T-helper 9 cell (primary cell): ENCODE measurements at places on chromosomes 2 and 18.

DNA sequence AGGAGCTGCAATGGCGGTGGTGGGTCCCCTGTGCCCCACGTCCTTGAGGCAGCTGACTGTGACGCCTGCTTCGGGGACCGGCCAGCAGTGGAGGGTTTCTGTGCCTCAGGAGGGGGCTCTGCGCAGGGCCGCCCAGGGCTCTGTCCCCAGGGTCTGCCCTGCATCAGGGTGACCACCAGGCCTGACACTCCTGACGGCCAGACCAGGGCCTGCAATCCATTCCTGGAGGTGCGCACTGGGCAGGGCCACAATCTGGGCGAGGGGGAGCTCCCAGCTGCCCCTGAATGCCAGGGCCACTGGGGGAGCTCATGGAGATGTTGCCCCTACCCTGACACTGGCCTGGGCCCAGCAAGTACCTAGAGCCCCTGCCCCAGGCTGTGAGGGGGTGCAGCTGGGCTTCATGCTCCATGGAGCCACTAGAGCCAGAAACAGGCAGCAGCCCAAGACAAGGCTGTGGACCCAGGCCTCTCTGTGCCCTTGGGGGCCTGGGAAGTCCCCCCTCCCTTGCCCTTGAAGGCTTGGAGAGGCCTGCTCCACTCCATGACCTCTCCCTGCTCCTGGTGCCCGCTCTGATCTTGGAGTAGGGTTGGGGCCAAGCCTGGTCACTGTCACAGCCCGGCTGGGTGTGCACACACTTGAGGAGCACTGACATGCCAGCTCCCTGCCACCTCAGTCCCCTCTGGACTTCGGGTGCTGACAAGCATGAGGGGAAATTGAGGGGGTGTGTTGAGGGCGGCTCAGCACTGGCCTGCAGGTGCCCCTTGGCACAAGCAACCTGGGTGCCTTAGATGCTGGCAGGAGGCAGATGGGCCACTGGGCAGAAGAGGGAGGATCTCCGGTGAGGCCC lies 55.9 kb downstream of the LDAH start:
- no peak for DNase-seq

DNA sequence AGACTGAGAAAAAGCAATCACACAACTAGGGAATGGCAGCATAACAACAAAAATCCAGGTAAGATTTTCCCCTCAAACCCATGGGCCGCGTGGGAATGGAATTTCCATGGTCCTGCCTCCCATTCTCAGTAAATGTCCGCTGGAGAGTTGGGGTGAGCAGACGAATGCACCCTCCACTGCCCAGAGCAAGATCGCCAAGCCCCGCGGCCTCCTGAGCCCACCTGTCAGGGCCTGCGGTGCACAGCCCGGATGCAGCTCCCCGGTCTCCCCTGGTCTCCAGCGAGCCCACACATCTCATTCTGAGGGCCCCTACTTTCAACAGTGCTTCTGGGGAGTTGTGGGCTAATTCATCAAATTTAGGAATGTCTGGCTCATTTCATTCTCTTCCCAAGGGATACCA lies 327.4 kb upstream of the HS6ST1 start:
- DNase-seq: no peak

- no peak for DNase-seq
Observed at GRCh38 chr2:130302164-130302886, 40.4 kb upstream of the IMP4 start.

DNA sequence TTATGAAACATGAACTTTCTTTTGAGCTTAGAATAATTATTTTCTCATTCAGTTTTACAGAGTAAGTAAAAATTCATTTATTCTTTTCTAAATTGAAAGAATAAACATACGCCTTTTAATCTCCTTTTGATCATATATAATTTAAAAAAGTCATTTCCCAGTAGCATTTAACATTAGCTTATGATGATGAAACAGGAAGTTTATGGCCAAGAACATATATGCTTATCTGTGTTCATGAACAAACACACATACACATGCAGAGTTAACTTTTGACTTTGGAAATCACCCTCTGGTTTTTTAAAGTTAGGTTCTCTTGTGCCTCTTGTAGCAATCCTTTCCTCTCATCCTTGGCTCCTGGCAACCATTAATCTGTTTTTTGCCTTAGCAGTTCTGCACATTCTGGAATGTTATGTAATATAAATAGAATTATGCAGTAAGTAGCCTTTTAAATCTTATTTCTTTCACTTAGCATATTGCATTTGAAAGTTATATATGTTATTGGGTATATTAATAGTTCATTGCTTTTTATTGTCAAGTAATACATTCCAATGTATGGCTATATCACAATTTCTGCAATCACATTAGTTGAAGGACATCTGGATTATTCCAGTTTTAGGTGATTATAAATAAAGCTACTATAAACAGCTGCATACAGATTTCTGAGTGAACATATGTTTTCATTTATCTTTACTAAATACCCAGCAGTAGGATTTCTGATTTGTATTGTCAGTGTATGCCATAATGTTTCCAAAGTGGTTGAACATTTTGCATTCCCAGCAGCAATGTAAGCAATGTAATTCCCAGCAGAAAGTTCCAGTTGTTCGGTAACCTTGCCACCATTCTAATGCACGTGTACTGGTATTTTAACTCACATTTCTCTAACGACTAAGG lies 210.3 kb downstream of the ZRANB3 start:
- no peak for DNase-seq

DNA sequence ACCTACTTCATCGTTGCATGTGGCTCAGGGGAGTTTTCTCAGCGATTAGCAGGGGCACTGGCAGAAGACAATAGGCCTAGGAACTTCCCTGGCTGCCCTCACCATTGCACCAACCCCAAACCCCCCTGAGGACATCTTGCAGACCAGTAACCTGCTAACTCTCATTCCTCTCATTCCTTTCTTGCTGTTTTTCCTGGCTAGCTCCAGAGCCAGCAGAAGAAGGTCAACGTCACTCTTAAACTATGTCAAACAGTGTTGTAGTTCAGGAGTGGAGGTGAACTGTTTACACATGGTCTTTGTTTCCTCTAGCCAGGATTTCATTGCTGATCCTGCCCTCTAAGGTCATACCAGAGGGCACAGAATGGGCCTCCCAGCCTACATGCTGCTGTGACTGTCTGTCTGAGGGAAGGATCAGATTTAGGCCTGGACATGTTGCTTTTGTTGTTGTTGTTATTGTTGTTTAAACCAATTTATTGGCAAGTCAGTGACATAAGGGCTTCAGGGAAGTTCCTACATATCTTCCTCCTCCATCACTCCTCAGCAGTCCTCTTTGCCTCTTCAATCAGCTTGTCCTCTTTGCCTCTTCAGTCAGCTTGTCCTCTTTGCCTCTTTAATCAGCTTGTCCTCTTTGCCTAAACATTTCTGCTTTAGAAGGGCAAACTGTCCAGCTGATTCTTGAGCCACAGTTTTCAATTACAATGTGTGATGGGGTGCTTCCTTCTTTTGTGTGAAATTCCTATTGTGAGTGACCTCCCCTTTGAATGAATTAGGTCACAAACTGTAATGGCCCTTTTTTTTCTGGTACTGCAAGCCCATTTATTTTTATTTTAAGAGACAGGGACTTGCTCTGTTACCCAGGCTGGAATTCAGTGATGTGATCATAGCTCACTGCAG lies 471.9 kb upstream of the TNP1 start:
- DNase-seq: no peak

- DNase-seq: peak; percentile 50
Observed at GRCh38 chr2:74250189-74250631, 51.8 kb downstream of the MTHFD2 start.

DNA sequence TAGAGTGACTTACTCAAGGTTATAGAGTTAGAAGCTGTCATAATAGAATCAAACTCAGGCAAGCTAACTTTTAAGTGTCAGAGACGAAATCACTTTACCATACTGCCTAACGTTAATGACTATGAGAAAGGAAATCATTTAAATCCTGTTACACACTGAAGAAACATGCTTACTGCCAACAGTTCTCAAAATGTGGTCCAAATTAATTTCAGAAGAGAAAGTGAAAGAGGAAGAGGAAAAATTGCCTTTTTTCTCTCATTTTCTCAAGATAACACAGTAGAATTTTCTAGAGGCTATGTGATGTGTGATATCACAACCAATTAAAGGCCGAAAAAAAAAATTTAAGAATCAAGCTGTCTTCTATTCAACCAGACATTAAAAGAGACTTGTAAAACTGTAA lies 1362.7 kb upstream of the CHAC2 start:
- no peak for DNase-seq

GRCh38 chr18:54260396-54261072 lies 8.8 kb upstream of the POLI start:
- no peak for DNase-seq

GRCh38 chr2:95310216-95310615 lies 13.1 kb downstream of the KCNIP3 start:
- no peak for DNase-seq

DNA sequence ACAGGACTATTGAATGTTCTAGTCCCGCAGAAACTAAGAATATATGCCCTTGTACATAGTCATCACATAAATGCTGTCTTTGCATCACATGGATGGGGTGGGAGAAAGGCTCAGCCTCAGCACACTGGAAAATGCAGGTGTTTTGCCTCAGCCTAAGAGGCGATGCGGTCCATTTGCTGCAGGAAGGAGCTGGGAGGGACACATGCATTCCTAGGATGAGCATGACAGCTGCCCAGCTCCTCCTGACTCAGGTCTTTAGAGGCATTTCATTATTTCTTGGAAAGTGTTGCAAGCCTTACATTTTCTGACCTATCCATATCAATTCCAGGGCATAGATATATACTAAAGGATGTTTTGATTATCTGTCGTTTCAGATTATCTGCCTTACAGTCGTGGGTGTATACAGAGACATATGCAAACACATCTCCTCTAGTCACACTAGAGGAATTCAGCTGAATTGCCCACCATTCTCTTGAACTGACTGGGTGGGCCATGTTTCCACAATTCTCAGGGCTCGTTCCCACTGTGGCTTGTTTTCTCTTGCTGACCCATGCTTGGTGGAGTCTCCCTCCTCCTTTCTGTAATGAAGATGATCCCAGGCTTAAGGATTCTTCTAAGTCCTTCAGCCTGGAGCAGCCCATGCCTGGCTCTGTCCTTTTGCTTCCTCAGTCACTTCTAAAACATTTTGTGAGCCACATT lies 156.9 kb downstream of the SETBP1 start:
- no peak for DNase-seq

- no peak for DNase-seq
Observed at GRCh38 chr2:101619191-101619591, 78.3 kb upstream of the MAP4K4 start.

DNA sequence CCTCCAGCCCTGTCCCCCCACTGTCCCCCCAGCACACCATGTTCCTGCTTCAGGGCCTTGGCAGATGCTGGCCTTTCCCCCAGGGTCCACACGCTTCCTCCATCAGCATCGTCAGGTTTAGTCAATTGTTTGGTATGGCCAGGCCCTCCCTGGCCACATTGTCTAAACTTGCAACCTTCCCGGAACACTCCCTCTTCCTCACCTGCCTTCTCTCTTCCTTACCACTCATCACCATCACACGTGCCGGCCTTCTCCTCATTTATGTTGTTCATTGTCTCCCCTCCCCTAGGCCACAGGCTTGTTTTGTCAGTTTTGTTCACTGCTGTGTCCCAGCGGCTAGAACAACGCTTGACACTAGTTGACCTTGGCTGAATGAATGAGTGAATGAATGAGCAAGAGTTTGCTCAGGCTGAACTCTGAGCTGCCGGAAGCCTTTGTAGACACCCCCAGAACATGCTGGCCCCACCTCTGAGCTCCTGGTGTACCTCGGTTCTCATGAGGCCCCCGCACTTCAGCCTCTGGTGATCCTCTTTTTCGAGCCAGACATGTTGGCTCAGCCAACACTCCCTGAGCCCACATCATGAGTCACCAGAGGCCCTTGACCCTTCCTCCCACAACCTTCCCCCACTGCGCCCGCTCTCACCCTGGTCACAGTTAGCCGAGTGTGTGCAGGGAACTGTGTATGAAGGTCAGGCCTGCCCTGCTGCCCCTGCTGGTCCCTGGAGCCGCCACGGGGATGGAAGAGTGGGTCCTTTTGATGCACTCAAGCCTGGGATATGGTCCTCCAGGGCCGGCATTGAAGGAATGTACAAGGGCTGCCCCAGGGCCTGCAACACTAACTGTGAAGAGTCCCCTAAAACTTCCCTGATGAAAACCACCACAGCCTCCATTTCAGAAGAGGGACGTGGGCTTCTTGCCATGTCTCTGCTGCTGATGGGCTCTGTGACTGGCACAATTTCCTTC lies 57.5 kb downstream of the HS1BP3 start:
- no peak for DNase-seq

DNA sequence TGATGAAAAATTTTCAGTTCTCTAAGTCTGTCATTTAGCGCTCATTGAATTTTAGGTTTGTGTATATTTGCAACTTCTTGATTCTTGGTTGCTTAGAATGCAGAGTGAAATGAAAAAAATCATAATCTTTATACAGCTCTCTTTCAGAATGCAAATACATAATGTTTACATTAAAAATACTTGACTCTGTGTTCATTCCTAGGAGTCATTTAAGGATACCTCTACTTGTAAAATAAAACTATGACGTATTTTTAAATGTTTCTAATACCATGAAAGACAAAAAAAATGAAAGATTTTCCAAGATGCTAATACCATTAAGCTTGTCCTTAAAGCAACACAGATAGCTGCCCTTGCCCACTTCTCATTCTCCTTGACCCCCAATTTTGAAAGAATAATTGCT lies 259.0 kb downstream of the L3MBTL4 start:
- DNase-seq: no peak

- DNase-seq: no peak
Observed at GRCh38 chr18:79571211-79572092, 108.2 kb upstream of the CTDP1 start.

DNA sequence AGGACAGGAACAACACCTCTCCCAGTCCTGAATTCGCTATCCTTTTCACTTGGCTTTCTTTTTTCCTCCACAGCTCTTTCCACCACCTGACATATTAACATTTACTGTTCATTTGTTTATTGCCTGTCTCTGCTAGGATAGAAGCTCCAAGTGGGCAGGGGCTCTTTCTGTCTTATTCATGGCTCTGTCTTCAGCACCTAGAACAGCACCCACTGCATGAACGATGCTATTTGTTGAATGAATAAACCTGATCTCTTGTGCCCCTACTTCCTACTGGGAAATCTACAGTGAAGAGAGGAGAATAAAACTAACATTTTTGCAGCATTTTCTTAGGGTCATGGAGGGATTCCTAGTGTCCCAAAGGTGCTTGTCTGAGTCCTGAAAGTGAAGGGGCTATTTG lies 24.4 kb upstream of the GAREM2 start:
- no peak for DNase-seq

DNA sequence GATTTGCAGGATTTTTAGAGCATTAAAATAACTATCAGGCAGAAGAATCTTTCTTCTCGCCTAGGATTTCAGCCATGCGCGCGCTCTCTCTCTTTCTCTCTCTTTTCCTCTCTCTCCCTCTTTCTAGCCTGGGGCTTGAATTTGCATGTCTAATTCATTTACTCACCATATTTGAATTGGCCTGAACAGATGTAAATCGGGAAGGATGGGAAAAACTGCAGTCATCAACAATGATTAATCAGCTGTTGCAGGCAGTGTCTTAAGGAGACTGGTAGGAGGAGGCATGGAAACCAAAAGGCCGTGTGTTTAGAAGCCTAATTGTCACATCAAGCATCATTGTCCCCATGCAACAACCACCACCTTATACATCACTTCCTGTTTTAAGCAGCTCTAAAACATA lies 137.0 kb downstream of the MEIS1 start:
- DNase-seq: no peak

- no peak for DNase-seq
Observed at GRCh38 chr2:145412155-145412554, 892.2 kb upstream of the ZEB2 start.

- DNase-seq: peak; percentile 13
Observed at GRCh38 chr2:101205521-101206479, 46.9 kb upstream of the CNOT11 start.
